ENCODE measurements at places on chromosomes 7 and 10.

GRCh38 chr7:28732071-28732869 lies 225.9 kb downstream of the TRIL start:
- no peak for DNase-seq

DNA sequence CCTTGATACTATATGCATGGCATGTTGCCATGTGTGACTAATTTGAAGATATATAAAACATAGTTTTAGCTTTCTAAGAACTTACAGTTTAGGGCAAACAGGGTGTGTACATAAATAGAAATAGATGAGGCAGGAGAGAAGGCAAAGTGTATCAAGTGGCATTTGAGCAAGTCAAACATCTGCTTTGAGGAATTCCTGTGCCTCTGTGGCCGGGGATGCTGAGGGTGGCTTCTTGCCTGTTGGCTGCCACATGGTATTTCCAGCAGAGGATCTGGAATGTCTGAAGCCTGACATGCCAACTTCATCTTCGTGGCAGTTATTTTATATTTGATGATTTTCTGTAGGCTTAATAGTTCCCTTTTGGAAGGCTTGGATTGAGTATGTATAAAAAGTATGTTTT lies 6.0 kb downstream of the SSBP1 start:
- no peak for DNase-seq

DNA sequence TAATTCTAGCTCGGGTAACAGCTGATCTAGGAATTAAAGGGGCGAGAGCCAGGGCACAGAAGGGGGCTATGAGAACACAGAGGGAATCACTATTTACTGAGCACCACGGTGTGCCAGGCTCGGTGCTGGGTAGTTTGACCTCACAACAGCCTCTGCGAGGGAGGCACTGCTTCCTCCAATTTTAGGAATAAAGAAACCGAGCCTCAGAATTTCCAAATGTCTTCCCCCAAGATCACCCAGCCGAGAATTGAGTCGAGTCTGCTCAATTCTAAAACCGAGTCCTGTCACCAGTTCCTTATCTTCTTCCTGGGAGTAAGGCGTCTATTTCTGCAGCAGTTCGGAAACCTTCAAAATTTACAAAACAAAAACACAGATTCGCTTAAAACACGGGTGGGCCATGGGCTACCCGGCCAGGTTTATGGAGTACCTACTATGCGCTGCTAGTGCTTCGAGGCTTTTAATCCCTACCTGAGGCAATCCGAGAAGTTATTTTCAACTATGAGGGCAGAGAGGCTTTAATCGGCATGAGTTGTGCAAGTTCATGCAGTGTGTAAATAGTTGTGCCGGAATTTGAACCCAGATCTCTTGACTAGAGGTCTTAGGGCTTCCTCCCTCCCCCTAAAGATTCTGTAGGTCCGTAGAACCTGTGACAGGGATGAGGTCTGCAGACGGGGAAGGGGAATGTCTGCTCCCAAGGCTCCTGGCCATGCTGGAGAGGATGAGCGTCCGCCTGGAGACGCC lies 872 bp upstream of the HMX2 start:
- no peak for DNase-seq

DNA sequence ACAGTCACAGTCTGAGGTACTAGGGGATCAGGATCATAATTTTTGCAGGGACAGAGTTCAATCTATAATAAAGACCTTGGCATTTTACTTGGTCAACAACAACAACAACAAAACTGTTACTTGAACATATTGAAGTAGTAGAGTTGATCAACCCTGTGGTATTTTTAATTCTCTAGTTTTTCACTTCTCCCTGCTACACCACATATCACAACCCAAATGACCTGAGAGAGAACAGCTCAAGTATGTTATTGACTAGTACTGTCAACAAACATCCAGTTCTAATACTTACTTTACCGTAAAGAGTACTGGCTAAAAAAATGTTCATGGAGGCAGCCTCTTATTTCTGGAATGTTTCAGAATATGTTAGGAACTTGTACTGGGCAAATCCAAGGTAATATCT lies 90.5 kb upstream of the FAM3C start:
- DNase-seq = no peak

GRCh38 chr7:152093717-152094116 lies 68.2 kb downstream of the GALNT11 start:
- DNase-seq = no peak

DNA sequence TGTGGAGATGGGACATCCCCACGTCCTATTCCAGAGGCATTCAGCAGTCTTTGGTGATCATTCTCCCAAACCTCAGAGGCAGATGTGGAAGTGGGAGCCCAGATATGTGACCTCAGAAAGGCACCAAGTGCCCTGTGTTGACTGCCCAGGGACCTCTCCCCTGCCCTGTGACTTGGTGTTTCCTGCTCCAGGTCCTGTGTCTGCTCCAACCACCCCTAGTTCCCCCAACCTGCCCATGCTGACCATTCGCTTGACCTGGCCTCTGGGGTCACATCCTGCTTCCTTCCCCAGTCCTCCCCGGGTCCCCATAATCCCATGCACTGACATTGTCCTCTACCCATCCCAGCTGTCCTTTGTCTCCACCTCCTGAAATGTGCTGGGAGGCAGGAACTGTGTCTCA lies 7.6 kb downstream of the CYP26A1 start:
- no peak for DNase-seq

- no peak for DNase-seq
Observed at GRCh38 chr10:125415006-125415633, 254.8 kb upstream of the CTBP2 start.

GRCh38 chr10:127612-128432 lies 7.4 kb upstream of the ZMYND11 start:
- DNase-seq = no peak

DNA sequence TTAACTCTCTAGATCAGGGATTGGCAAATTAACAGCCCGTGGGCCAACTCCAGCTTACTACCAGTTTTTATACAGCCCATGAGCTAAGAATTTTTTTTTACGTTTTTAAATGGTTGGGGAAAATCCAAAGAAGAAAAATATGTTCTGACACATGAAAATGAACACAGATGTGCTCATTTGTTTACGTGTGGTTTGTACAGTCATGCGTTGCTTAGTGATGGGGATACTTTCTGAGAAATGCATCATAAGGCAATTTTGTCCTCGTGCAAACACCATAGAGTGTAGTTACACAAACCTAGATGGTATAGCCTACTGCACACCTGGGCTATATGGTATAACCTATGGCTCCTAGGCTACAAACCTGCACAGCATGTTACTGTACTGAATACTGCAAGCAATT lies 8.3 kb upstream of the SMKR1 start:
- DNase-seq = no peak

DNA sequence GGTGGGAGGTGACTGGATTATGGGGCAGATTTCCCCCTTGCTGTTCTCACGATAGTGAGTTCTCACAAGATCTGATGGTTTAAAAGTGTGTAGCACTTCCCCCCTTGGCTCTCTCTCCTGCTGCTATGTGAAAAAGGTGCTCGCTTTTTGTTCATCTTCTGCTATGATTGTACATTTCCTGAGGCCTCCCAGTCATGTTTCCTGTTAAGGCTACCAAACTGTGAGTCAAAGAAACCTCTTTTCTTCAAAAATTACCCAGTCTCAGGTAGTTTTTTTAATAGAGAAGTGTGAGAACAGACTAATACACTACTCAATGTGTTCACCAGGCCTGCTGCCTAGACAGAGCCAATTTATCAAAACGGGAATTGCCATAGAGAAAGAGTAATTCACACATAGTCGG lies 49.7 kb downstream of the SDHAF3 start:
- no peak for DNase-seq

DNA sequence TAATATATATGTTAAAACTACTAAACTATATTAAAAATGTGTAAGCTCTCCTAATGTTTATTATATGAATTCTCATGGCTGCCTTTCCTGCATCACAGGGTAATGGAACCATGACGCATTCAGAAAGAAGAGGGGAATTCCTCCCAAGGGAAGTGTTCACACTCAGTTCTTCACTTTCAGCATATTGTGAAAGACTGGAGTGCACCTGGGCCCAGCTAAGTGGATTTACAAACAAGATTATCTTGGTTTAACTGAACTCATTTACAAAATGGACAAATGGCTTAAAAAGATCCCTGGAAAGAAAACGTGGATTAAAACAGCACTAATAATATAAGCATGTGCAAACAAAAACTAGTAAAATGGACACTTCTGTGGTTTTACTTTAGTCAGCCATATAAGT lies 149.8 kb downstream of the DOCK4 start:
- DNase-seq = no peak

GRCh38 chr7:130891254-130892094 lies 157.5 kb upstream of the KLF14 start:
- no peak for DNase-seq

DNA sequence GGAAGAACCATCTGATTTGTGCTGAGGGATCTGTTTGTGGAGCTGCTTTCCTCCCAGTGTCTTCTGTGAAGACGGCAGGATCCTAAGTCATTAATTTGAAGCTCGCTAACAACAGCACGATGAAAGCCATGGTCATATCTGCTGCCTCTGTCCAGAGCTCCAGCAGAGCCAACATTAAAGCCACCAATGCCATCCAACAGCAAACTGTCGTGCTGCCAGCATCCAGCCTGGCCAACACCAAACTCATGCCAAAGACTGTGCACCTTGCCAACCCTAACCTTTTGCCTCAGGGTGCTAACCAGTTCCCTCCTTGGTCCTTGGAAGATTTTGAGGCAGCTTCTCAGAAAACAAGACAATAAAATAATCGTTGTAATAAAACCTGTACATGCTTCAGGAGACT lies 36.2 kb downstream of the HTR5A start:
- no peak for DNase-seq

- no peak for DNase-seq
Observed at GRCh38 chr10:420154-421121, 269.0 kb downstream of the DIP2C start.

GRCh38 chr7:110157631-110158362 lies 933.1 kb upstream of the LRRN3 start:
- no peak for DNase-seq

DNA sequence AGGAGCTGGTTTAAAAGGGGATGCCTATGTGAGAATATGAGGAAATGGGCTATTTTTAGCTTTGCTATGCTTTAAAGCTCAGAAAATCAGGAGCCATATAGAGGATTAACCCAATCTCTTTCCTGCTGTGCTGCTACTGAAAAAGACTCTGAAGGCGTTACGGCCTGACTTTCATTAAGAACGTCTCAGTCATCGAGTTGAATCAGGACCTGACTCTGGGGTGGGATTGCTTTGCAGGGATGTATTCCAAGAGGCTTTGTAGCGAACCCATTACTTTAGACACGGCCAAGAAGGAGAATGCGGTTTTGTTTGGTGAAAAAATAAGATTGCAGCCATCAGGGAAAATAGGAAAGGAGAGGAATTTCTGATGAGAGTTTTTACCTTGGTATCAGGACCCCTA lies 426.9 kb downstream of the CCSER2 start:
- DNase-seq = no peak

DNA sequence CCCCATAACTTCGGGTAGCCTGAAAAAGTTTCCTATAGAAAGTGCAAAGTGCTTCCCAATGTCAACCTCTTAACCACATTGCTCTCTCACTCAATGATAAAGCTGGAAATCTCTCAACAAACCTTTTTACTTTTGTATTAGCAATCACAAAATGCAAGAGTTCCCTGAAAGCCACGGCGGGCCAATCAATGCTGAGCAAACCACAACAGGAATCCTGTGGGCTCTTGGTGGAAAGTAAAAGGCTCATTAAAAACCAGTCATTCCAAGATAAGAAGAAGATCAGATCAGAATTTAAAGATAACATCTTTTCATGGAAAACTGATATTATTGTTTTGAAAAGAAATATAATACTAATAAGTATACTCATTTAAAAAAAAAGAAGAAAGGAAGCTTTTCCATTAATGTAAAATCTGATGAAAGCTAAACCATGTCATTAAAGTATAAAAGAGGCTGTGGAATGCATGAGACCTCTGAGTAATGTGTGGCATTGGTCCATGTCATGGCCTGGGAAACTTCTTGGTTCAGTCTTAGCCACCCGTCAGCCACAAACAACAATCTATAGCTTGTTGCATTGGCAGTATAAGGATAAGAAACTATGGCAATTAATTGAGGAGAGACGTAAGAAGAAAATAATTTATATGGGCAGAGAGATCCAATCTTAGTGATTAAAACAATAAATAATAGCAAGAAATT lies 1066.1 kb upstream of the SORCS1 start:
- DNase-seq = no peak

- no peak for DNase-seq
Observed at GRCh38 chr7:151378496-151379192, 31.2 kb downstream of the WDR86 start.

- DNase-seq = no peak
Observed at GRCh38 chr7:69996121-69996520, 397.8 kb downstream of the AUTS2 start.

DNA sequence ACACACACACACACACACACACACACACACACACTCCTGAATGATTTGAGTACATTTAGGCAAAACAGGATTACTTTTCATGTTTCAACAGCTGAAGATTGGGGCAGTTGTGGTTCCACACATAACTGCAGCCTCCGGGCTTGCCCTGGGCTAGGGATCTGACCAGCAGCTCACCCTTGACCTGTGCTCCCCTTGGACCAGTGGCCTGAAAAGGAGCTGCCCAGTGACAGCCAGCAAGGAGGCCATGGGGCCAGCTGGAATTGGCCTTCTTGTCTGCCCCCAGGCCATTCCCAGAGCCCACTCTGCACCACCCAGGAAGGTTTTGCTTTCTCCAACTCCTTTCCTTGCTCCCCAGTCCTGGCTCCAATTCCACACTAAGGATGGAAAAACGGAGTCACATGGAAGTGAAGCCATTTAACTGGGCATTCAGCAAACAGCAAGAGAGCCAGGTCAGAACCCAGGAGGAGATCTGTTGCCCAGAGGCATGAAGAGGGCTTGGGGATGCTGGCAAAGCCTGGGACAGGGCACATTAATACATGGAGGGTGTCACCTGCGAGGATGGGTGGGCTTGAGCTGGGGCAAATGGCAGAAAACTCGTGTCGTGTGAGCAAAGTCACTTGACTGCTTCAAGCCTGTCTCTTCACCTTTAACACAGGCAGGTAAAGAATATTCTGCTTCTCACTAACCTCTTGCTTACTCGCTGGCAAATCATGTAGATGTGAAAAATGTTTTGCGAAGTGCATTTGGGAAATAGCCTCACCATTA lies 61.5 kb upstream of the GDF10 start:
- DNase-seq = no peak

DNA sequence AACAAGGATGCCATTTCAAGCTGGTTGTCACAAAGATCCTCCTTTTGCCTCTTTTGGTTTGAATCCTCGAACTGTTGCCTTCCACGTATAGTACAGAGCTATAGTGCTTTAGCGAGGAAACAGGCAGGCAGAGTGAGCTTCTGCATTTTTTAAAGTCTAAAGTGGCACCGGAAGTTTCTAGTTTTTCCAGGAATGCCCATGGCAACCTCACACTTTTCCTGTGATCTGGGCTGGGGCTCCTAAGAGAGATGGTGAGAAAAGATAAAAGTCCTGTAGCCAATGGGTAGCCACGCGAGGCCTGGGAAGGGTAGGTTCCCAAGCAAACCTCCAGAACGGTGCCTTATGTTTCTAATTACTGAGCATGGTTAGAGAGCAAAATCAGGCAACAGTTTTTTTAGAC lies 76.7 kb downstream of the CALD1 start:
- DNase-seq = no peak

DNA sequence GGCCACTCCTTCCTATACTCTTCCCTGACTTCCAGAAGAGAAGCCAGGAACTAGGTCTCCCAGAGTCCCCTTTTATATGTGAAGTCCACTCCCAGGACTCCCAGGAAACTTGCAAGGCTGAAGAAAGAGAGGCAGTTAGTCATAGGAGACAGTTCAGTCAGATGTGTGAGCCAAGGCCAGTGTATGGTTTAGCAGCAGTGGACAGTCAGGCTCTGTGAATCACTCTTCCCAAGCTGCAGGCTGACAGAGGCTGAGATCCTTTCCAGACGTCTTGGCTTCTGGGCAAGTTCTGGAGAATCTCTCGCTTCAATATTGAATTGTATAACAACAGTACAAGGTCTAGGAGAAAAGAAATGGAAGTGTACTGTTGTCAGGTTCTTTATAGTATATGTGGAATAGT lies 26.9 kb downstream of the BLVRA start:
- DNase-seq = no peak
